ENCODE measurements at places on chromosomes 12 and 14.

DNA sequence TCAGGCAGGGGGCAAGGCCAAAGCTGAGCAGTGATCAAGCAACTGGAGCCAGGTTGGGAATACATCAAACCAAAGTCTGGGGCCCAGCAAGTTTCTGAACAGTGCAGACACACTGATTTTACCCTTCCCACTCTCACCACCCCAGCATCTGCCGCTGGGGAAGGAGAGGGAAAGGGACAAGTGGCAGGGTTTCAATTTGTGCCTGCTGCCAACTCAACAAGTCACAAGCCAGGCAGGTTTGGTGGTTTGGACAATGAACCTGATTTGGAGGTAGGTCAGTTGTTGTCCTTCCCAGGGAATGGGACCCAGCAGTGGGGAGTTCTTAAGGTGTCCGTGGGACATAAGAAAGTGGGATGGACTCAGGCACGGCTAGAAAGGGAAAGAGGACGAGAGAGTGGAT is 151.9 kb upstream of the NOS1 start:
- no peak for DNase-seq

- DNase-seq, result no peak
Measured at GRCh38 chr14:30431552-30431951, 127.4 kb upstream of the G2E3 start.

DNA sequence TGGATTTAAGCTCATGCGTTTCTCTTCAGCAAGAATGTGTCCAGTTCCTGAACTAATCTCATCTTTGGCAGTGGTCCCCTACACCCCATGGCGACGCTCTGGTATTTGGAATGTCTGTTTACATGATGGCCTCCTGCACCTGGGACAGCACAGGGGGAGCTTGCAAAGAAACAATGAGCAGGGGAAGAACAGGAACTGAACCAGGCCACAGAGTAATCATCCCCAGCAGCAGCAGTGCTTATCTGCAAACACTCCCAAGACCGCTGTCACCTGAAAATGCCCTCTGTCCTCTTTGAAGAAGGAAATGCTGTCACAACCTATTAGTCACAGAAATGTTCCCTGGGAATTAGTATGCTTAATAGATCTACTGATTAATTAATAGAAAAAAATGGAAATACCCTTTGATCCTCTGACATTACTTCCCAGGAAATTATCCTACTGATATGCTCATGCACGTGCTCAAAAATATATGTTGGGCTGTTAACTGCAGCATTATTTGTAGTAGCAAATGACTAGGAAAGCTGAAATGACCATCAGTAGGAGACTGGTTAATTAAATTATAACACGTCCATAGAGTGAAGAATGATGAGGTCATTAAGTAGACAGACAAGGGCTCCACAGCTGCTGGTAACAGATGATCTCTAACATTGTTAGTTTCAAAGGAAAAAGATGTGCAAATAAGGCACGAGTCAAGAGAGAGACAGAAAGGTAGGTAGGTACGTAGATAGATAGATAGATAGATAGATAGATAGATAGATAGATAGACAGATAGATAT is 279.3 kb upstream of the FLRT2 start:
- no peak for DNase-seq

- no peak for DNase-seq
Measured at GRCh38 chr12:52636592-52637258, 15.3 kb downstream of the KRT2 start.

- DNase-seq, result no peak
Measured at GRCh38 chr14:64960762-64961276, 11.3 kb downstream of the RAB15 start.

DNA sequence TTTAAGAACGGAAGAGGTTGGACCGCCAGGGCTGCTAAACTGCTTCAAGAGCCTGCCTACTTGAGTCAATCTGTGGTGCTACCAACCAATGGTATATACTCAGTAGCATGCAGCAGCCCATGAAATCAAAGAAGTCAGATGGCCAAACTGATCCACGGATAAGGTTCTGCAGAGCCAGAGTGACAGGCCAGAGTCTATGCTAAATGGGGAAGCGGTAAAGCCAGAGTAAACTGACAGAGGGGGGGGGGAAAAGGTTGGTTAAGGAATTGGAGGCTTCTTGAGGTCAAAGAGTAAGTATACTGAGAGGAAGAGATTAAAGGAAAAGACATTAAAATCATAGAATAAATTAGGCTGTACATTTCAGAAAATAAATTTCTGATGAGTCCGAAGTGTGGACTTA is 15.4 kb upstream of the SLC6A13 start:
- DNase-seq, result no peak

- DNase-seq, result peak; percentile 61
Measured at GRCh38 chr12:119659289-119659897, 8.5 kb upstream of the PRKAB1 start.

- no peak for DNase-seq
Measured at GRCh38 chr12:32734952-32735351, 20.7 kb downstream of the YARS2 start.

GRCh38 chr12:130685250-130685787 is 30.8 kb downstream of the RIMBP2 start:
- DNase-seq, result no peak

DNA sequence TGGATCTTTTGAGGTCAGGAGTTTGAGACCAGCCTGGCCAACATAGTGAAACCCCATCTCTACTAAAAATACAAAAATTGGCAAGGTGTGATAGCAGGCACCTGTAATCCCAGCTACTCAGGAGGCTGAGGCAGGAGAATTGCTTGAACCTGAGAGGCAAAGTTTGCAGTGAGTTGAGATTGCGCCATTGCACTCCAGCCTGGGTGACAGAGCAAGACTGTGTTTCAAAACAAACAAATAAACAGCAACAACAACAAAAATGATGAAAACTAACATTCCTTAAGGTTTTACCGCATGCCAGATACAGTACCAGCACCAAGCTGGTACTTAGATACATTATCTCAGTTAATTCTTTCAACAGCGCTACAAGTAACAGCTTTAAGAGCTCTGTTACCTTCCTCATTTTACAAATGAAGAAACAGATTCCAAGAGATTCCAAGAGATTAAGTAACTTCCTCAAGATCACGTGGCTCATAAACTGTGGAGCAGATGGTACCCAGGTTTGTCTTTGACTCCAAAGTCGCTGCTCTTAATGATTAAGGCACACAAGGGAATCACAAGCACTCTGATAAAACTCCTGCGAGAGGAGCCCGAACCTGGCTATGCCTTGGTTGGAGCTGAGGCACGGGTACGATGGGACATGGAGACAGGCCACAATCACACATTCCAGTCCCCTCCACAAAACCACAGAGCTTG is 17.7 kb upstream of the PLEK2 start:
- DNase-seq, result no peak

DNA sequence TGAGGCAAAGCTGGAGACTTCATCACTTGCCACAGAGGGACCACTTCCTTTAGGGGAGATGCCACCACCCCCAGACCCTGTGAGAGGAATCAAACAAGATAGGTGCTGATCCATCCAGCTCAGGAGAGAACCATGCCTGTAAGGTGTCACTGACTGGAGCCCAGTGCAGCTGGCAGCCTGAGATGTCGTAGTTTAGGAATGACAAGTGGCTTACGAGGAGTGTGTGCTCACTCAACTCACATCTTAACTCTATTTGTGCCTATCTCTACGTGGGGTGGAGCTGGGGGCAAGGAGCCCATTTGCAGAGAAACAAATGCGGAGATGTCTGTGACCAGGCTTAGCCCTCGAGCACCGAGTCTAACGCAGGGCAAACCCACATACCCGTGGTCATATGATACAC is 25.8 kb downstream of the CHFR start:
- no peak for DNase-seq

Measured in activated CD4-positive, alpha-beta T cell treated with anti-CD3 and anti-CD28 coated beads for 36 hours (primary cell).